ENCODE measurements at places on chromosomes 3 and 15. TPM values are rescaled to one million over a fixed set of nuclear protein-coding genes. Genes with fewer than 3 reads are reported as not detected.

DNA sequence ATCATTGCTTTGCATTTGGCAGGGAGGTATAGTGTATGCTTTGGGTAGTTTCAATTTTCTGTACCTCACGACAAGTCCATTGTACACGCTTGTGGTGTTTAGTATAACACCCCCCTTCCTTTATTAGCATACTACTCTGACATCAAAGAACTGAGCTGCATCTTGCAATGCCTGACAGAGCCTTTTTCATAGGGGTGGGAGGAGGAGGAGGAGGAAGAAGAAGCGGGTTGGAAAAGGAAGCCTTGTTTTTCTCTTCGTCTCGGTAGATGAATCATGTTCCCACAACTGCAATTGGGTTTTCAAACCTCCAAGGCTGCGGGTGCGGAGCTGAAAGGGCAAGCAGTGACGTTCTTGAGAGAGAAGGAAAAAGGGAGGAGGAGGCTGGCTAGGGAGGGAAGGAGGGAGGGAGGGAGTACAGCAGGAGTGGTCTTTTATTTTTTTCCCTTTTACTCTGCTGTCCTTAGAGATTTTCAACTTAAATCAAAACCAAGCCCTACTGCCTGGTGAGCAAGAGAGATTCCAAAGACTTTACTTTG is 175.7 kb downstream of the KLHL25 start:
- peak; percentile 58 for DNase-seq

GRCh38 chr3:105398437-105398836 is 31.7 kb downstream of the ALCAM start:
- no peak for DNase-seq

GRCh38 chr3:150264561-150265279 is 143.4 kb upstream of the TSC22D2 start:
- DNase-seq, result no peak

DNA sequence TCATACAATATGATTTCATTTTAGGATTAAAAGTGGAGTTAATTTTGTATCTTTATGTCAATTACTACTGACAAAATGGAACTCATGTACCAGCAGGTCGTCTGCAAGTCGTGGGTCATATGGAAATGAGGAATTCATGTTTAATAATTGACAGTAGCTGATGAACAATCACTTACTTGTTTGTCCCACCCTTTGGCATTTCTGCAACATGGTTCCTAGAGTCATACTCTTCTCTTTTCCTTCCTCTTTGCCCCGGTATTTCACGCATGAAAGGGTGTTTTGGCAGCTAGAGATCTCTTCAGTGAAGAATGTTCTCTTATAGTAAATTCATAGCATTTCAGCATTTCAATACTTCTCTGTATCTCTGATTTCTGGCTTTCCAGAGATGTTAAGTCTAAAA is 133.3 kb upstream of the SLC24A5 start:
- DNase-seq, result no peak

GRCh38 chr3:120281261-120281660 is 3.8 kb downstream of the GPR156 start:
- DNase-seq, result no peak

- no peak for DNase-seq
Measured at GRCh38 chr3:107543666-107544065, 20.9 kb downstream of the BBX start.

GRCh38 chr15:85786781-85787114 is 8.0 kb downstream of the KLHL25 start:
- DNase-seq, result no peak

DNA sequence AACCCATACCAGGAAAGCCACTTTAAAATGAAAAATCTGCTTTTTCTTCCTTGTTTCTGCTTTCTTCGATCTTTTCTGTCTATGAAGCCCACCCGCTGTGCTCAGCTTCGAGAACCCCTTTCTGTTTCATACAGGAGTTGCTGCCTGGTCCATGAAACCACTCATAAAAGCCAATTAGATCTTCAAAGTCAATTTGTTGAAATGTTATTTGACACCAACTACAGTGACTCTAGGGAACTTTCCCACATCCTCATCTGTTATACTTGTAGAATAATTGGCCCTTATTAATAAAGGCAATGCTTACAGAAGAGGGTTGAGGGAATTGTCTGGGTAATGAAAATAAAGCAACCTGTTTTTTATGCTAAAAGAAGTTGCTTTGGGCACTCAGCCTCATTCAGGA is 523.6 kb downstream of the OCA2 start:
- no peak for DNase-seq

DNA sequence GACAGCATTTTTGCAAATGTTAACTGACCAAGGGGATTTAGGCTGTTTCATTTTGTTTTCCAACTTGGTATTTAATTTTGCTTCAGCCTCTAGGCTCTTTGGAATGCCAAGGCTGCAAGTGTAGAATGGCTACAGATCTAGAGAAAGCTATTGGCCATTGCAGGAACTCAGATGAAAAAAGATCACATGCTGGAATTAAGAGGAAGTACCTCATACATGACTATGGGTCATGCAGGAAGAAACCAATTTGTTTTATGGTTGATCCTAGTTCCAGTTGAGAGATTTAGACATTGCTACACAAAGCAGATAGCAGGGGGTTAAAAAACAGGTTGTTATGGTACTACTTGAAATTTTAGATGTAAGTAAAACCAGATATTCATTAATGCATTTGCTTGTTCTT is 12.7 kb upstream of the CLDN16 start:
- no peak for DNase-seq

DNA sequence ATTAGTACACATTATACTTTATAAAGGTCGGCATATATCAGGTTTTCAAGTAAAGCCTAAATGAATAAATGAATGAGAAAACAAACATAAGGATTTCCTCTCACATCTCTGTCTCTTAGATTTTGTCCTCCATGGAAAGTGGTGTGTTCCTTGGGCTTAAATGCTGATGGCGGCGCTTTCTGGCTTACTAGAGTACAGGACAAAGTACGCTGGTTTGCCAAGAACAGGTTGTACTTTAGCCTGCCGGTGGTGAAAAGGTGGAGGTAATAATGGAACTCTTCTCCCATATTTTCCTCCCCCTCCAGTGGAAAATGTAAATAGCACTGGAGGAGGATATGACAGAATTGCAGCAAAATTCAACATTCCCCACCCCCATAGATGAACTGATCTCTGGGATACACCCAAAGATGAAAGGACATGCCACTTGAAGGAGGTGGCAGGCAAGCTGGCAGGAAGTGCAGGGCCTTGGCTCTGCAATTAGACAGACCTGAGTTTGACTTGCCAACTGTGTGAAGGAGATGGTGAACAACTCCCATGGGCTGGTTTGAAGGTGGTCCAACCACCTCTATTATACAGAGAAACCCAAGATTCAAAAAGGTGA is 29.3 kb downstream of the CEP152 start:
- DNase-seq, result no peak

DNA sequence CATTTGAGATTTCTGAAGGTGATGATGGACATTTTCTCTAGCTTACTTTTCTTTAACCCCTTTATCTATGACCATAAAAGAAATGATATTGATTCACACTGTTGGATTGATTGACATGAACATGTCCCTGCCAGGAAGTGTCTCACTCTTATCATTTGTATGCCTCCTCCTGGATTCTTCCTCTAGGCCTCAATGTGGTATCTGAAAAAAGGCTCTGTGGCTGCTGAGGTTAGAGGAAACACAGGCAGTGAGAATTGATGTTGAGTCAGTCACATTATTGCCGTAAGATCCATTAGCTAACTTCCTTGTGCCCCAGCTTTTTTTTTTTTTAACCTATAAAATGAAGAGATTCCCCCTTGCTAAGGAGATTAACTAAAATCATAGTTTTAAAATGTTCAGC is 8.0 kb upstream of the THRB start:
- no peak for DNase-seq

- DNase-seq, result no peak
Measured at GRCh38 chr15:70495991-70496599, 267.3 kb downstream of the UACA start.

DNA sequence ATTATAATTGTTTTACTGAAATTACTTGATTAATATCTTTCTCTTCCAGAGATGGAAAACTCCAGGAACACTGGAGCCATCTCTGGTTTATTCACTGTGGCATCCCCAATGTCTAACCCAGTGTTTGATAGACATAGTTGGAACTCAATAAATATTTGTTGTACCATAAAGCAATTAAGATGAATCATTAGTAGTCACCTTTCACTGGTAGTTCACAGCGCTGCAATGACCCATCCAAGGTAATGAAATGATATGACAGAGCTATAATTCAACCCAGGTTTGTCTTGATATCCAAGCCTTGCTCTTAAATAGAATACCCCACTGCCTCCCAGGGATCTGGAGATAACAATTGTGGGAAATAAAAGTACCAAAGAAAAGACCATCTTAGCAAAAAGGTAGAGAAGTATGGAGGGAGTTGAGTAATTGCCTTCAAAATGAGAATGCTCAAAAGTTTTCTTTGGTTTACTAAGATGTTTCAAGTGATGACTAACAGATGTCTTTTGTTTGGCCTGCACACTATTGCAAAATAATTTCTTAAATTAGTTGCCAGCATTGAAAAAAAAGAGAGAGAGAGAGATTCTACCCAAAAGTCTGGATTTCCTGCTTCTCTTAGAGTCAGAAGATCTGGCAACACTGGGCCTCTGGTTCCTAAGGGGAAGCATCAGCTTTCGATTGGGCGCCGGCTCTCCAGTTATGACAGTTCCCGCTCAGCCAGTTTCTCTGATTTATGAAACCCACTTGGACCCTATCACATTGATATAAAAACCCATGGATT is 348.5 kb downstream of the ERC2 start:
- peak; percentile 6 for DNase-seq

DNA sequence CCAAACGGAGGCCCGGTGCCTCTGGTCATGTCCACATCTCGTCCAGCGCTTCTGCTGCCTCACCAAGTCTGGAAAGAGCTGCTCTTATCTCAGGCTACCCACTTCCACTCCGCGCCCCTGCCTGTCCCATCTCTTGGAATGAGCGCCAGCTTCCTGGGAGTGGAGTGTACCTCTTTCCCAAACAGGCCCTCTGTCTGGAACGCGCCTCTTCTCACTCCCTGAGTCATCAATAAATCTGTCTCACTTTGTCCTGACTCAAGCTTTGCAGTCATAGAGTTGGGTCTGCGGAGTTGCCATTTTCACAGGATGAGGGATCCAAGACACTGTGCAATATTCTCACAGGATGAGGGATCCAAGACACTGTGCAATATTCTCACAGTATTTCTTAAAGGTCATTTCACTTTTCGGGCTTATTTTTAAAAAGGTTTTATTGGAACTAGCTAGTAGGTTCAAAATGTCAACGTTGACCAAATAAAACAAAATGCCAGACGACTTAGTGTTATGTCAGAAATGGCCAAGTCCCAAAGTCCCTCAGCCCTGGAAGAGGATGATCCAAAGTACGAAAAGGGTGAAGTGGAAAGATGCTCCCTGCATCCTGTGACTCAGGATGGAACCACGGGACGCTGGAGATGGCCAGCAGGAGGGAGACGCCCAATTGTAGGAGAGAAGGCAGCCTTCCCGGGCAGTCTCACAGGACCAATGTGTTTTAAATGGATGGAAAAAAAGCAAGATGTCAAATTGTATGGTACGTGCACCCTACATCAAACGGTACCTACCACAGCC is 81.1 kb downstream of the CHSY1 start:
- no peak for DNase-seq

- DNase-seq, result peak; percentile 38
Measured at GRCh38 chr15:69298354-69298696, 387 bp upstream of the PAQR5 start.

GRCh38 chr3:126104028-126104635 is 20.2 kb upstream of the SLC41A3 start:
- no peak for DNase-seq

DNA sequence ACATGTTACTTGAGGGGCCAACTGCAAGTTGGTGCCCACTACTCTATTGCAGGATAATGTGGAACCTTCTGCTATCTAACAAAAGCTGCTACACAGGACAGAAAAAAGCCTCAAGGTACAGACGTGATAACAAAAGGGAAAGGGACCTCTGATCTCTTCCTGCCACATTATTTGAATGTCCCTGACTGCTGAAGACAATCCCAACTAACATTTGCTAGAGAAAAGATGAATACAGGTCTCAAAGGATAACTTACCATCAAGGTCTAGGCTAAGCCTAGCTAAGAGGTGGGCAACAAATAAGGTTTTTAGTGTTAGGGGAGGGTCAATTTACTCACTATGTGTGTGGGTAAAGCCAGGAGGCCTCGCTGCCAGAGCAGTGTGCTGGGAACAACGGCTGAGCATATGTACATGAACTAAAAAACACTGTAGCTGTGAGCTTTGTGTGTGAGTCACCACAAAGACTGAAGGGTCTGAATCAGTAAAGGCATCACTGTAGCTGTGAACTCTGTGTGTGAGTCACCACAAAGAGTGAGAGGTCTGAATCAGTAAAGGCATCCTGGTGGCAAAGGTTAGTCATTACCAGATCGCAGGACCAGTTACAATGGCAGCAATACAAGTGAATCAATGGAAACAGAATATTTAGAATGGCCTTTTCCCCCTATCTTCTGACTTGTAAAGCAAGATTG is 111.7 kb downstream of the LMLN start:
- DNase-seq, result no peak

GRCh38 chr15:70048578-70049514 is 48.9 kb downstream of the TLE3 start:
- DNase-seq, result no peak

DNA sequence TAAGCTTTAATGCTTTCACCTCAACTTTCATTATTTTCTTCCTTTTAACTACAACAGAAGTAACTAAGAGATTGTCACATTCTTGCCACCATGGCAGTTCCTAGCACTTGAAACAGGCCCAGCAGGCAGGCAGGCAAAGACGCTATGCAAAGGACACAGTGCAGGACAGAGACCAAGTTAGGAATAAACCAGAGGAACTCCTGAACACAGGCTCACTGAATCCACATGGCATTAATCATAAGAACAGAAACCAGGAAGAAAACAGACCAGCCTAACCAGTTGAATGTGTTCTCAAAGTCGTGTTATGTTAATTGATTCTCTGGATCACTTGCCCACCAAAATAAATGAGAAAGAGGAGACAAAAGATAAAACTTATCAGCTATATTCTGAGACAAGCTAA is 397.6 kb downstream of the TBL1XR1 start:
- no peak for DNase-seq

DNA sequence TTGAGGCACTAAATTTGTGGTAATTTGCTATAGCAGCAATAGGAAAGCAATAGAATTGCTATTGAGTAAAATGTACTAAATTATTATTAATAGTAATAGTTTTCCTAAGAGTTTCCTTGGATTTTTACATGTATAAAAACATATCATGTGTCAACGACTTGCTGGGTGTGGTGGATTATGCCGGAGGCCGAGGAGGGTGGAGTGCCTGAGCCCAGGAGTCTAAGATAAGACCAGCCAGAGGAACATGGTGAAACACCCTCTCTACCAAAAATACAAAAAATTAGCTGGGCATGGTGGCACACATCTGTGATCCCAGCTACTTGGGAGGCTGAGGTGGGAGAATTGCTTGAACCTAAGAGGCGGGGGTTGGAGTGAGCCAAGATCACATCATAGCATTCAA is 749.9 kb downstream of the TBL1XR1 start:
- DNase-seq, result no peak

GRCh38 chr3:177050501-177051237 is 146.6 kb downstream of the TBL1XR1 start:
- DNase-seq, result no peak

Gene SLC22A14
- total RNA-seq, result not detected

Gene CHRNB4
- not detected for total RNA-seq

Gene TIMP4
- 2.8 TPM for total RNA-seq

Gene HRH1
- total RNA-seq, result 13.8 TPM

Gene SPATA12
- total RNA-seq, result not detected

Gene PODXL2
- 12.6 TPM for total RNA-seq

Gene DNASE1L3
- total RNA-seq, result 1.2 TPM

Gene NPRL2
- total RNA-seq, result 23.5 TPM

Gene ITIH1
- total RNA-seq, result not detected

All from left colon (tissue), 2 donors.